ENCODE measurements at places on chromosomes 5 and 9.
A peak's percentile ranks its signal among the peaks of the same experiment; 100 is the strongest.

DNA sequence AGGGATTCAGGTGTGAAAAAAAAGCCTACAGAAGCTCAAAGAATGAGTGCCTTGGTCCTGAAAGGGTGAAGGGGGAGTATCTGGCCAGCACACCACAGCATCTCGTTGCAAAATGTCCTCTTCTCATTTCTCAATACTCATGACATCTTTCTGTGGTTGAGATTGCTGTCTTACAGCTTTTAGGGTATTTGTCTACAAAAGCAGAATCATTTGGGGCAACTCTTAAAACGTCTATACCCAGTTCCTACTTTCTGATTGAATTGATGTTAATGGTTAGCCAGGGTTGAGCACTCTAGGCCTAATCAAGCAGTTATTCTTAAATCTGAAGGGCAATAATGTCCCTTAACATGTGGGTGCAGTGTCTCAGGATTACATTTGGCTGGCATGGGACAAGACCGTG lies 21.2 kb upstream of the PCSK5 start:
- no peak for DNase-seq

- no peak for DNase-seq
These were observed 364.1 kb downstream of the EFNA5 start for GRCh38 chr5:107306594-107306993.

GRCh38 chr5:129172580-129172979 lies 78.0 kb downstream of the ISOC1 start:
- no peak for DNase-seq

- no peak for DNase-seq
These were observed at the start of gene PCDHGB3 for GRCh38 chr5:141369994-141370848. PCDHGB3 (plus strand) TSS chr5:141370242; CDS start chr5:141370395, 153 bp downstream.

- no peak for DNase-seq
These were observed 344.9 kb downstream of the ICE1 start for GRCh38 chr5:5767286-5767928.

- no peak for DNase-seq
These were observed 30.9 kb upstream of the WWC1 start for GRCh38 chr5:168260353-168261226.

DNA sequence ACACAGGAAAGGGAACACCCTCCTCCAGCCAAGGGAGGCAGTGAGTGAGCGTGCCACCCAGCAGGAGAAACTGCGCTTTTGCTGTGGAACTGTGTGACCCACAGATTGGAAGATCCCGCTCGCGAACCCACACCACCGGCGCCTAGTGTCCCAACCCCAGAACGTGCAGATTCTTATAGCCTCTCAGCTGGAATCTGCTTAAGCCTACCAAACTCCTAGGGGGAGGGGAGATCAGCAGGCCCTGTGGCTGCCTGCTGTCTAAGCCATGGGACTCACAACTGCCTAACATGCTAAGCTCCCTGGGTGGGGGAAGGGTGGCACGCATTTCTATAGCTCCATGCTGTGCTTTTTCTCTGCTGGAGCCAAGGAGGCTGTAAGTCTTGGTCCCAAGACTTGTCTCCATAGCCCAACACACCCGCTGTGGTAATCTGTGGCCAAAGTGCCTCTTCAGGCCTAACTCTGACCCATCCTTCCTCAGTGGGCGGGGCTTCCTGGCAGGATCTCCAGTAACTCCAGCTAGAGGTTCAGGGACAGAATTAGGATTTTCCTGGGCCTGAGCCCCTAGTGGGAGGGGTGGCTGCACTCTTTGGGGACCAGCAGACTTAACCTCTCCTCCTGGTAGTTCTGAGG lies 485.0 kb downstream of the TAF11L14 start:
- DNase-seq = no peak

DNA sequence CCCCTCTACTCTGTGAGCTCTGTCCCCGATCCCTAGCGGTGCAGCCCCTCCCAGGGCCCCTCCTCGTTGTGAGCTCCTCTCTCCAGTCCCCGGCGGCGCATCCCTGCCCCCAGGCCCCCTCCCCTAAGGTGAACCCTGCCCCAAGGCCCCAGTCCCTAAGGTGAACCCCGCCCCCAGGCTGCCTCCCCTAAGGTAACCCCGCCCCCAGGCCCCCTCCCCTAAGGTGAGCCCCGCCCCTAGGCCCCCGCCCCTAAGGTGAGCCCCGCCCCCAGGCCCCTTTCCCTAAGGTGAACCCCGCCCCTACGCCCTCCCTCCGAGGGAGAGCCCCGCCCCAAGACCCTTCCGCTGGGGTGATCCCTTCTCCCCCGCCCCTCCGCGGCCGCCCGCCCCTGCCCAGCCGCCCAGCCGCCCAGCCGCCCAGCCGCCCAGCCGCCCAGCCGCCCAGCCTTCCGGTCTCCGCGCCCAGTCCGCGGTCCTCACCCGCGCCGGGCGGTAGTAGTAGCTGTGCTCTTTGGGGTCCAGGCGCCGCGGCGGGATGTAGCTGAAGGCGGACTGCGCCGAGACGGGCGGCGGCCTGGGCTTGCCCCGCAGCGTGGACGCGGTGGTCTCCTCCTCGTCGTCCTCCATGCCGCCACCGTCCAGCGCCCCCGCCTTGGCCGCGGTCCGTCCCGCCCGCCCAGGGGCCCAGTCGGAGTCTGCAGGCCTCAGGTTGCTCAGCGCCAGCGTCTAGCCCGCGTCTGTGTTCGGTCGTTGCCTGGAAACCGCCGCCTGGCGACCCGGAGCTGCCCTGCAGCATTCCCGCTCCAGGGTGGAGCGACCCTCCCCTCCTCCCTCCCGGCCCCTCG lies at the start of gene CFAP90:
TSS of gene CFAP90 (minus strand) at position 739 of the 845 bp plus-strand sequence. CDS start at position 627, 112 bp downstream.
- no peak for DNase-seq

DNA sequence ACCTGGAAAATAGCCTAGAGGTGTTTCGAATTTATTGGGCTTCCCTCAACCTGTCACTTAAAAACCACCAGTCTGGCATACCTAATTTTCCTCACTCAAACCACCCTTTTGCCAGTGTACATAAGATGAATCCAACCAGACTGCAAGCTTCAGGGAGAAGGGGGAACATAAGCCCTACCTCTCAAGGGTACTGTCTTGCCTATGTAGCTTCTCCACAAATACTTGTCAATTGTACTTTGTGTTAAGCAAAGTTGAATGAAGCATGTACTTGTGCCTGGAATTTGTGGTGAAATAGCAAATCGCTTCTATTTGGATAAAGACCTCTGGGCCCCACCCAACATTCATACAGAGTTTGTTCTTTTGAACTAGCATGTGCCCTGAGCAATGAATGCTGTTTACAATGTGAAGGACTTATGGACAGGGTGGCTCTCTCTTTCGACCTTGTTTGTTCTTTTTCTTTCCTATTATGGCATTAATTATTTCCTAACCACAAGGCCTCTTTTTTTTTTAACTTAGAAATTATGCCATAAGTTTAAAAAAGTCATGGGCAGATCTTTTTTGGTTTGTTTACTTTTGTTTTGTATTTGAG lies 580.2 kb downstream of the EBF1 start:
- no peak for DNase-seq

- DNase-seq = no peak
These were observed 61.5 kb downstream of the SPRY4 start for GRCh38 chr5:142263346-142263745.

DNA sequence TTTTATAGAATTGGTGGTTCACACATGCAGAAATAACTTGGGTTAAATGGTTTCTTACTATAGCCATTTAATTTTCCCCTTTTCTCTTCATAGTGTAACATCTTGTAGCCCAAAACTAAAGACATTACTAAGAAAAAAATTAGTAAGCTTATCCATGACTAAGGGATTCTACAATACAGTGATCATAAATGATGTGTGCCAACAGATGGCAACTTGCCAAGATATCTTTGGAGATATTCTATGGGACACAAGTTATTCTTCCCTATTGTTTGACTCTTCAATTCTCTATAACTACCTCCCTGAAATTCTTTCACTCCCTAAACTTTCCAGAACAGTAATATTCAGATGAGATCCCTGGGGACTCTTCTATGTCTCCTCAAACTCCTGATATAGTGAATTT lies 580.6 kb downstream of the PTPRD start:
- DNase-seq = no peak

- DNase-seq = no peak
These were observed 1.7 kb downstream of the MSX2 start for GRCh38 chr5:174725991-174726601.

DNA sequence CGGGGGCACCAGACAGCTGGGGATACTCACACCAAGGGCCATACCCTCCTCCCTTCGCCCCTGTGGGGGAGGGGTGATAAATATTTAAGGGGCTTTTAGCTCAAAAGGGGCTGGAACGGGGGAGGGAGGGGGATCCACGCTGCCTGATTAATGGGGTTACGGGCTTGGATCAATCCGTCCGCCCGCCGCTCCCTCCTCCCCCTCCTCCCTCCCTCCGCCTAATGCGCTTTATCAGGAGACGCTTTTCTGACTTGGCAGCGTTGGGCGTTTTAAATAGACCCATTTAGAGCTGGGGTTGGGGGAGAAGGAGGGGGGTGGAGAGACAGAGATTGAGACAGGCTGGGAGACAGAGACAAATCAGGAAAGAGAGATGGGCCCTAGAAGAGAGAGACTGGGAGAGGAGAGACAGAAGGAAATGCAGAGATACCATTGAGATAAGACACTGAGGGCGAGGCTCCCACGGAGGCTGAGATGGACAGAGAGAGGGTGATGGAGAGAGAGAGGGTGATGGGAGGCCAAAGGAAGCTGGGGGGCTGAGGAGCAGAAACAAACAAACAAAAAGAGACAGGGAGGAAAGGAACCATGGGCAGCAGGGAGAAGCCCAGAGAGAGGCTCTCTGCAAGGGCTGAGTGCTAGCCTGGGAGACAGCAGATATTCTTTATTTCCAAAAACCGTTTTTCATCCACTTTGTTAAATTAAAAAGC lies 10.3 kb downstream of the CNTFR start:
- DNase-seq = no peak

- no peak for DNase-seq
These were observed 145.4 kb downstream of the KCTD16 start for GRCh38 chr5:144315994-144316634.

- DNase-seq = no peak
These were observed 450.1 kb upstream of the ACTBL2 start for GRCh38 chr5:57932761-57933160.

DNA sequence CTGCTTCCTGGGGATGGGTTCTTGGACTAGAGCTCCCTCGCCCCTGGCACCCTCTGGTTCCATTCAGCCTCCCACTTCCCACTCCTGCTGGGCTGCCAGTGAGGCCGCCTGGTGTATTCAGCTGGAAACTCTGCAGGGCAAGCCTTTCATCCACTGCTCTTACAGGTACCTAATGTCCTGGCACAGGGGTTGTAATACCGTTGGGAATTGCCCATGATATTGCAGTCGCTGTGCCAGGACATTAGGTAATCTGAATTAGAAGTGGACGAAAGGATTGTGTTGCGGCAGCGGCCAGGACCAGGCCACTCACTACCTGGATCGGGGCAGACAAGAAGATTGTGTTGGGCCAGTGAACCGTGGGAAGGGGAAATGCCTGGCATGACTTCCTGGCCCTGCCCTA lies 13.1 kb downstream of the TMOD1 start:
- DNase-seq = no peak

GRCh38 chr9:98771209-98771874 lies 25.0 kb downstream of the ANKS6 start:
- DNase-seq = no peak

DNA sequence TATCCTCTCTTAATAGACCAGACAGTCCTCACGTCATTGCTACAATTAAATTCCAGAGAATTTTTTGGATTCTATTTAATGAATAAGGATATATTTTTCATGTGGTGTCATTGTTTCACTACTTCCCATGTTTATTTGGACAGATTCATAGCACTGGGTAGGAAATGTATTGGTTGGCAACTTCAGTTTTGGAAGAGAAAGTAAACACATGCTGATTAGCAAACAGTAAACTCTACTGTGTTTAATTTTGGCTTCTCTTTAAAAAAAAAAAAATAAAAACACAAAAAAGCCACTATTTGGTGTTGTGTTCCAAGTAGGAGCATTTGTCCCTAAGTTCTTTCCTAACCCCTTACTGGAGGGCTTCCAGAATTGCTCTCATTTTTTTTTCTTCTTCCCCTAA lies 77.3 kb downstream of the NFIB start:
- no peak for DNase-seq

- peak; percentile 63 for DNase-seq
These were observed at the start of gene PRRC2B for GRCh38 chr9:131393622-131394463. PRRC2B (plus strand) TSS chr9:131394086; CDS start chr9:131430145, 36,059 bp downstream.

DNA sequence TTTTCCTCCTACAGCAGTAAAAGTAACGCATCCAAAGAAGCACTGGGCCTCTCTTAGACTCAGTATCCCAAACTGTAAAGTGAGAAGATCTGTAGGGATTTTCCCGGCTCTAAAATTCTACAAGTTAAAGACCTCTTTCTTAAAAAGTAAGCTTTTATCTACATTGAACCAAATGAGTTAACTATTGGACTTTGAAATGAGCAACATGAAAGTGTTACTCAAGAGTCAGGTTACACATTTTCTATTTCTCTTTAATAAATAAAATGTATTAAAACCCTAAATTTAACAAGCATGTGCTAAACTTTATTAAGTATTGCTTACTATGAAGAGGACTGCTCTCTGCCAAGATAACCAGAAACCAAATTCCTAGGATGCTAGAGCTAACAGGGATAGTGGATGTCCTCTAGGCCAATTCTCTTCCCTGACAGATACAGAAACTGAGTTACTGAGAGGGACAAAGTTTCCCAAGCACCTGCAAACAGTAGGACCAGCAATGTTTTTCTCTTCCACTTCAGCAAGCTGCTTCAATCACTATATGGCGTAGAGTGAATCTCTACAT lies 21.7 kb downstream of the NFIB start:
- DNase-seq = no peak

DNA sequence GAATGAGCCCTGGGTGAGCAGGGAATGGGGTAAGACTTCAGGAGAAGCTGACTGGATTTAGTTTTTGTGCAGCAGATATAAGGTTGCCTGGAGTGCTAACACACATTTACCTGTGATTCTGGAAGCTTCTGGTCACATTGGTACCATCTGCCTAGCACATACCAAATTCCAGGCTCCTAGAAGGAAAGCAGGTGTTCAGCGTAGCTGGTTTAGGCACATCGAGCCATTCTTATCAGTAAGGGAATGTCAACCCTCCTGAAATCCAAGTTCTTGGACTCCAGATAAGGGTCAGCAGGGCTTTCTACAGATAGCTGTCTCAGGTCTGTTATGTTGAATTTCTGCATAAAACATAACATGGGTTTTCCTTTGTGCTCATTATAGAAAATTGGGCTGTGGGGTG lies 10.3 kb downstream of the TCERG1 start:
- DNase-seq = no peak
